EH (cell line): ENCODE measurements at places on chromosomes 3 and 15.
A peak's percentile ranks its signal among the peaks of the same experiment; 100 is the strongest.

DNA sequence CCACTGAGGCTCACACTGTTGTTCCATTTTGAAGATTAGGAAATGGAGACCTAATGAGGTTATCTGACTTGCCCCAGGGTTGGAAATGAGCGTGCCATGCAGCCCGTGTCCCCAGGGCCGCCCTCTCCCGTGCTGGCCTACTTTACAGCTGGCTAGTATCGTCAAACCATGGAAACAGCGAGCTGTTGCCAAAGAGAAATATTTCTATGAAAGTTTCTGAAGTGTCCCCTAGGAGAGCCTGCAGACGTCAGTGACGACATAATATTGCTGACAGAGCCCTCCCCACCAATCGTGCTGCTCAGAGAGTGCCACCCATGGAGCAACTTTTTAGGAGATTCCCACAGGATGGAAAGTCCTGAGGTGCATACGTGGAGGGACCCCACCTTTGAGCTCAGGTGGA is 11.2 kb upstream of the FAM174B start:
- no peak for DNase-seq

DNA sequence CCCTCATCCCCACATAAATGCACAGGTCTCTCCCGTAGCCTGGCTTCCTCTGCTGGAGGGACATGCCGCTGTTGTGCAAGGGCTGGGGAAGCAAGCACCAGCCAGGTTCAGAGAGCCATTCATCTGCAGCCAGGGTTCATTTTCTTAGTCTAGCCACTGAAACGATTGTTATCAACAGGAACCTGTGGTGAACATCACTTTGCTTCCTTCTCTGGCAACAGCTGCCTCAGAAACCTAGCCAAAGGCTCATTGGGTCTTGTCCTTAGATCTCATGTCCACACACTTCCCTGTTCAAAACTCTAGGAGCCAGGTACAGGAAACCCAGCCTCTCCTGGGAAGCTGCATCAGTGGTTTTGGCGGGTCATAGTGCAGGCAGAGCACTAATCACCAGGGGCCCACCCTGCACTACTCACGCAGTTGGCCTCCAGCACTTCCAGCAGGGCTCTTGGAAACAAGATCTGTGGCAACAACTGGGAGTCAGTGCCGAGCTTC is 47.0 kb downstream of the OXNAD1 start:
- no peak for DNase-seq

DNA sequence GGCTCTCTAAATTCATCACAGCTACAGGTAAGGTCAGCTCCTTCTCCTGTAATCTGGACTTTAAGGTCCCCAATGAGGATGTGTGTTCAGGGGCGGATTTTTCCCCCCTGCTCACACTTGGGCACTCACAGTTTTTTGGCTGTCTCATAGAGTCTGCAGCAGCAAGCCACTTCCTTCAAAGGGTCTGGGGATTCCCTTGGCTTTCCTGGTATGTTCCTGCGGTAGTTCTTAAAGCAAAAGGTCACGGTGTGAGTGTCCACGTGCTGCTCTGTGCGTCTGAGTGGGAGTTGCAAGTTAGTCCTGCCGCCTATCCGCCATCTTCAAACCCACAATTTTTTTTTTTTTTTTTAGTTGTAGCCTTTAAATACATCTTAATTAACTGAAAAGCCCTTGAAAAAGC is 15.4 kb upstream of the CFAP20DC start:
- no peak for DNase-seq

- no peak for DNase-seq
These were observed 53.4 kb downstream of the UMPS start for GRCh38 chr3:124783696-124784095.

DNA sequence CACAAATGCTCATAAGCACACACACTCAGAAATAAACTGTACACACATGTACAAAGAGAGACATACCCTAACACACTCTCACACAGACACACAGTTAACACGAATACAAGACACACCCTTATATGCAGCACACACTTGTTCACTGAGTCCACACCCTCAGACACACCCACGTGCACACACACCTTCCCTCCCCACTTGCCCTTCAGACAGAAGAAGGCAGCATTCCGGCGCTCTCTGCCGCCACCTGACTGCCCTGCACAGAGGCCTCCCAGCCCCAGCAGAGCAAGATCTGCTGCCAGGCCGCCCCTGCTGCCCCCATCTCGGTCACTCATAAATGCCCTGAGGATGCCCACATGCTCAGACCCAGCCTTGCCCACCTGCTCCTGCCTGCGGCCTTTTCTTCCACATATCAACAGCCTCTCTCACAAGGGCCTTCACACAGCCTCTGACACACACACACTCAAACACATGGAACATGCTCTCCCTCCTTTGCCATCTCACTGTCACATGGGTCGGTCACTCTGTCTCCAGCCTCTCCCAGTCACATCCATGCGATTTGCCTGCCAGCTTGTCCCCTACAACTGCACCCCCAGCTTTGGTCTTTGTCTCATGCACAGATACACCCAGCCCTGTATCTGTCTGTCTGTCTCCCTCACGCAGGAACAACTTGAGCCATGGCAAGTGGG is 71.1 kb downstream of the EPHB3 start:
- no peak for DNase-seq

GRCh38 chr15:41020311-41020710 is 67.0 kb downstream of the CHAC1 start:
- peak; percentile 18 for DNase-seq

GRCh38 chr3:9976721-9977709 is 9.6 kb downstream of the EMC3 start:
- peak; percentile 98 for DNase-seq

- DNase-seq = no peak
These were observed 374.7 kb upstream of the TPRG1 start for GRCh38 chr3:188797045-188797444.

DNA sequence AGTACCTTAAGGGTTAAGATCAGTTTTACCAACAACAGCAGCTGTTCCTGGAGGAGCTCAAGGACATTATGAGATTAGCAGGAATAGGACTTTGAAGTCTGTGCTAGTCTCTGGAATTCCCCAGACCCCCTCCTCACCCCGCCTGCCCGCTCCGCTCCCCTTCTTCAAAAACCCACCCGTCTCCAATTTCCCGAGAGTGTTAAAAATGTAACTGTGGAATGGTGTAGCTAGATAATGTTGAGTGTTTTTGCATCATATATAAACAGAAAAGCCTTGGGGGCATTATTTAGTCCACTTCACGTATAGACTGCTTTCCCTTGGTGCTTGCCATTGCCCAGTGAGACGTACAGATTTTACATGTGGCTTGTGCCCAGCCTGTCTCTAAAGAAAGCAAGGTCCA is 65.0 kb upstream of the SEMA6D start:
- no peak for DNase-seq

DNA sequence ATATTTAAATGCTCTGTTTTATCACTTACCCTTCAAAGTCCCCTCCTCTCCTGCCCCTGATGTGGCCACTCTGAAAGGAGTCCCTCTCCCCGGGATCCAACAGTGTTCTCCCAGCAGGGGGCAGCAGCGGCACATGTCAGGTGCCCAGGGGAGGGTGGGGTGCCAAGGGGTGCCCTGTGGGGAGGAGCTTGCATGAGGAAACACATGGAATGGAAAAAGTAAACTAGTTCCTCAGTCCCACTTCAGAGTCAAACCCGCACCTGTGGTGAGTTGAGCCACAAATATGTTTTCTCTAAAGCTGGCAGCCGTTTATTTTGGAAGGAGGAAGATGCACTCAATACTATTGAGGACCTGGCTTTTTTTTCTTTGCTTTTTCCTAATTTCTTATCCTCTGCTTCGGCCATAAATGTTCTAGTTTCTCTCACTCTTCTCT is 30.1 kb upstream of the NRROS start:
- peak; percentile 78 for DNase-seq

- DNase-seq = peak; percentile 60
These were observed 8.1 kb downstream of the PGBD4 start for GRCh38 chr15:34109797-34110663.

GRCh38 chr3:129460155-129460554 is 20.1 kb downstream of the IFT122 start:
- no peak for DNase-seq

GRCh38 chr3:184333190-184333589 is 4.2 kb upstream of the FAM131A start:
- no peak for DNase-seq

DNA sequence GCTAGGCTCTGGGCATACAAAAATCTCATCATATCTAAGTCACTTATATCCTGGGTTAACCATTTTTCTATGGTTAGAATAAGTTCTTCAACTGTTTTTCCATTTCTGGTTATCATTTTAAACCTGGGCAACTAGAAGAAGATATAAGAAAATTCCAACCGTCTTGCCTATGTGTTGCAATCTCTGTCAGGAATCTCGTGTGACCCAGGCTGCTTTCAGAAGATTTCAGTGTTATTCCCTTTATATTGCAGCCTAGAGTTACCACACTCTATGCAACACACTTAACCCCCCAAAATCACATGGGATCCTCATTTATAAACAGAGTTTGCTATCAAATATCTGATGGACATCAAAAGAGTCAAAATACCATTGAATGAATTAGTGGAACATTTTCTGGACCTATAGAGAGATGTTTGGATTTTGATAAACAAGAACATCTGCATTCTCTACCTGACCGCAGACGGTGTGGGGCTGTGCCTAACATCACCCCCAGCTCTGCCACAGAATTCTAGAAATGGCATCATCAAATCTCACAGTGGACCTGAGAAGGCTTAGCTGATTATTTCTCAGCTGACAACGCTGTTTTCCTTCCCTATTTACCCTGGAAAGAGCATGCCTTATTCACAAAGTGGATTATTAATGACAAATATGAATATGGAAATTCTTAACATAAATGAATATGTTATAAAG is 515.7 kb downstream of the NTRK3 start:
- no peak for DNase-seq

GRCh38 chr3:42884324-42884723 is 8.6 kb upstream of the CYP8B1 start:
- no peak for DNase-seq

DNA sequence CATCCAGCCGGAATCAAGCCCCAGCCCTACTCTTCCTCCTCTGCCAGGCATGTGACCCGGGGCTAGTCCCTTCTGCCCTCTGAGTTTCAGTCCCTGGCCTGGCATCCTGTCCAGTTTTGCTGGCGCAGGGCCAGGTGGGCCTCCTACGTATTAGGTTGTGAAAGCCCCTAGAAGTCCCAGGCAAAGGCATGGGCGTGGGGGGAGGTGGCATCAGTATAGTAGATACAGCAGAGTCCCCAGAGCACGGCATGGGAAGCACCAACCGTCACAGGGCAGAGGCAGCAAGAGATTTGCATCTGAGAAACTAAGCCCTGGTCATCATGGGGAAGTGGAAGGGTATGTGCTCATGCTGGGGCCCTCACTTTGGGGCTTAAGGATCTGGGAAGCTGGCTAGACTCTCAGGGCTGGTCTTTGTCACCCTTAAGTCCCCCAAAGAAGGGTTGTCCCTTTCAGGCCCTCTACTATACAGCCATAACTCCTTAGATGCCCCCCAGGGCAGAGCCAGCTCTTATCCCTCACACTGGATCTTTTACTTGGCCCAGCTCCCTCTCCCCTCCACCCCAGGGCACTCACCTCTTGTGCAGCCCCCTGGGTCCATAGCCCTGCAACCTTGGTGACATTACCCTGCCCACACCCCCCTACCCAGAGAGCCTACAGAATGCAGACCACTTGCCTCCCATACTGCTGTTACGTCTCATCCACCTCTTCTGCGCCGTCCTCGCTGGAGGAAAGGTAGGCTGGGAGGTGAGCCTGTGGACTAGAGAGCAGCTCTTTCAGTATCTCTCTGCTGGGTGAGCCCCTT is 11.3 kb downstream of the NBEAL2 start:
- no peak for DNase-seq

GRCh38 chr3:38605981-38606380 is 43.5 kb downstream of the SCN5A start:
- DNase-seq = no peak

- no peak for DNase-seq
These were observed 35.4 kb upstream of the TRIM71 start for GRCh38 chr3:32782407-32782806.

GRCh38 chr3:52110502-52110901 is 43.7 kb downstream of the POC1A start:
- peak; percentile 4 for DNase-seq

GRCh38 chr15:56038015-56038414 is 44.6 kb upstream of the NEDD4 start:
- peak; percentile 59 for DNase-seq

- DNase-seq = no peak
These were observed 9.5 kb downstream of the GCSAM start for GRCh38 chr3:112123548-112123947.

GRCh38 chr15:79179108-79179561 is 88.6 kb upstream of the RASGRF1 start:
- peak; percentile 52 for DNase-seq

DNA sequence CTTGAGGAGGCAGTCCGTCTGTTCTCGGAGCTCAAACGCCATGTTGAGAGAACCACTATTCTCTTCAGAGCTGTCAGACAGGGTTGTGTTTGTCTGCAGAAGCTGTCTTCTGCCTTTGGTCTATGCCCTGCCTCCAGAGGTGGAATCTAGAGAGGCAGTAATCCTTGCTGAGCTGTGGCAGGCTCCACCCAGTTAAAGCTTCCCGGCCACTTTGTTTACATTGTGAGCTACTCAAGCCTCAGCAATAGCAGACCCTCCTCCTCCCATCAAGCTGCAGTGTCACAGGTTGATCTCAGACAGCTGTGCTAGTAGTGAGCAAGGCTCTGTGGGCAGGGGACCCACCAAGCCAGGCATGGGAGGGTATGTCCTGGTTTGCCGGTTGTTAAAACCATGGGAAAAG is 8.9 kb downstream of the OR5AC2 start:
- no peak for DNase-seq
